ENCODE measurements at places on chromosomes 1 and 21. TPM values are rescaled to one million over a fixed set of nuclear protein-coding genes. Genes with fewer than 3 reads are reported as not detected.
A peak's percentile ranks its signal among the peaks of the same experiment; 100 is the strongest.

DNA sequence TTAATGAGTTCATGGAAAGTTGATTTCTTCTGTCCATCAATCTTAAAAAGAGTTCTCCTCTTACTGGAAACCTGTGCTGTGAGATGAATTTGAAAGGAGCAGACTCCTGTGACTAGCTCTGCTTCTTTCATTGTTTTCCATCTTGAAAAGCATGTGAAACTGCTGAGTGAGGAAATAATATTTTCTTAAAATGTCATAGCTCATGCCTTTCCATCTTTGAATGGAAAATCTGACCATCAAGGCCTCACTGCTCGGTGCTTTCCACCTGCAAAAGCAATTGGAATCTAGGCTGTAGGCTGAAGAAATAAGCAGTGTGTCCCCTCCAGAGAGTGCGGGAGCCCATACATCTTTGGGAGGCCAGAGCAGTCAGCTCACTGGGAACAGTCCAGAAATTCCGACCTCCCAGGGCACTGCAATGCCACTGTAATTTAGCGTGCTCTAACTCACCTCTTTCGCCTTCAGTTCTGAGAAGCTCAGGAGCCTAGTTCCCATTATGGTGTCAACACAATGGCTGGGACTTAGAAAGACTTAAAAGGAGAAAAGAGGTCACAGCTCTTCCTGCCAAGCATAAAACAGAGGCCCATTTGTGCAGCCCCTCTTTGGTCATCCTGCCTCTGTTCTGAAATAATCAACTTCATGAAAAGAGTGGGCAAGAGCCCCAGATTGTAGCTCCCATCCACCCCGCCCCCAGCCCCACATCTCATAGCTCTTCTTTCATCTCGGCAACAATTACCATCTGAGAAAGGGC lies 50.4 kb upstream of the F3 start:
- DNase-seq: no peak
- H3K27ac ChIP-seq: no peak overlapping the region
- no peaks in the 10 kb centered on the region for H3K36me3 ChIP-seq

DNA sequence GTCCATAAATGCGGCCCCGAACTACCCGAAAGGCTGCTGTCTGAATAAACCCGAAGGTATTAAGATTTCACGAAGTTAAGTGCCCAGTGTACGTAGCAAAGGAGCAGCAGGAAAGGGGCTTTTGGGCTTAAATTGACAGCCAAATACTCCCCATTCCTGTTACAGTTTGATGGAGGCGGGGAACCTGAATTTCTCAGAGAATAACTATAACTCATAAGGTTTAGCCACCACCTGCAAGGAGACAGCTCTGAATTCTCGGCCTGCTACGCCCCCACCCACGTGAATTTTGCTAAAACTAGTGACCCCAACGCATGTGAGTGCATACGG lies 5.2 kb downstream of the GFI1 start:
- peaks cover 22% of the 10 kb centered on the region for H3K4me1 ChIP-seq
- no peaks in the 10 kb centered on the region for H3K36me3 ChIP-seq
- H3K27me3 ChIP-seq: peaks cover 56% of the 10 kb centered on the region
- H3K4me3 ChIP-seq: no peak overlapping the region
- H3K27ac ChIP-seq: no peak overlapping the region

- no peak overlapping the region for H3K4me3 ChIP-seq
- no peaks in the 10 kb centered on the region for H3K27me3 ChIP-seq
- H3K4me1 ChIP-seq: peaks cover 3% of the 10 kb centered on the region
- no peaks in the 10 kb centered on the region for H3K36me3 ChIP-seq
- DNase-seq: no peak
These were observed 3.2 kb downstream of the GREM2 start for GRCh38 chr1:240608707-240609106.

DNA sequence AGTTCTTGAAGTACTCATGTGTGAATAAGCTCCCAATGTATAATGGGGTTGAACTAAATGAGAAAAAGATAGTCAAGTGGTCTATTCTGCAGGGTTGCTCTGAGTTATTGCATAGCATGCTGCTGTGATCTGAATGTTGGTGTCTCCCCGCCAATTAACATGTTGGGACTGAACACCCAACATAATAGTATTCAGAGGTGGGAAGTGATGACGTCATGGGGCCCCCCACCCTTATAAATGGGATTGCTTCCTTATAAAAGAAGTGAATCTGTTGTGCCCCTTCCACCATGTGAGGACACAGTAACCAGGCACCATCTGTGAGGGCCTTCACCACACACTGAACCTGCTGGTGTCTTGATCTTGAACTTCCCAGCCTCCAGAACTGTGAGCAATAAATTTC lies 50.2 kb downstream of the MAB21L3 start:
- H3K27me3 ChIP-seq: no peaks in the 10 kb centered on the region
- H3K4me3 ChIP-seq: no peak overlapping the region
- no peak for DNase-seq
- H3K36me3 ChIP-seq: no peaks in the 10 kb centered on the region
- no peak overlapping the region for H3K27ac ChIP-seq

GRCh38 chr1:2236695-2237677 lies 8.9 kb downstream of the SKI start:
- H3K4me3 ChIP-seq: no peak overlapping the region
- H3K4me1 ChIP-seq: peaks cover 13% of the 10 kb centered on the region
- DNase-seq: peak; percentile 80
- H3K27ac ChIP-seq: peak overlapping the region; percentile 28
- no peaks in the 10 kb centered on the region for H3K27me3 ChIP-seq

DNA sequence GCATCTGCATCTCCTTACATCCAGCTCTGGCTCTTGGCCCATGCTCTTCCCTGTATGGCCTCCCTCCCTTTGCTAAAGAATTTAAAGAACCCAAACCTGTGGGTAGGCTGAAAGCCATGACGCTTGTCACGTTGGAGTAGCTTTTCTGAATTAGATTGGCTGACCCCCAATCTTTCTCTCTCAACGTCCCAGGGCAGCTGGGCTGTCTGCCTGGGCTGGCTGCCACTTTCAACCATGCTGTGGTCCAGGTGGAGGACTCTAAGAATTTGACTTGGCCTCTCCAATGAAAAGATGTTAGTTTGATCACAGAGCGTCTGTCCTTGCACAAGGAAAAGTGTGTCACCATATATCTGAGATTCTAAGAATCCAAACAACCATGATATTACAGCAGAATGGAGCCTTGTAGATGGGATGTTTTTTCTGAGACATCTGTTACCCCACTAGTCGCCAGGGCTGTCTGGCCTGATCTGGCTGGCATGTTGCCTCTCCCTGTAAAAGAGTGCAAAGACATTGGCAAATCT lies 6.5 kb upstream of the IGSF3 start:
- DNase-seq: no peak
- H3K4me3 ChIP-seq: no peak overlapping the region
- H3K36me3 ChIP-seq: no peaks in the 10 kb centered on the region
- H3K4me1 ChIP-seq: no peaks in the 10 kb centered on the region
- no peak overlapping the region for H3K27ac ChIP-seq

DNA sequence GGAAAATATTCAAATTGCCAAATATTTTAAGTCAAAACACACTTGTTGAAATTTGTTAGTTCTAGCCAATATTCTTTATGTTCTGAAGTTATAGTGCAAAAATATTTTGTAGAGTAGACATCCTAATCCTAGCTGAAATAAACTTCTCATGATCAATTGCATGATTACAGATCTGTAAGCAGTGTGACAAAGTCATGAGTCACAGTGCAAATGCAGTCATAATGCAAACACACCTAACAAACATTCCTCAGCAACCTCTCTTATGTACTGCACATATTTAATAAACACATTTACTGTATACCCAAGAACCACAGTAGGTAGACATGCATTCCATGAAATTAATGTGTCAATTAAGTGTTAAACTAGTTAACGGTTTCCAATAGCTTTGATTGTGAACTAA lies 1857.4 kb downstream of the NCAM2 start:
- H3K27ac ChIP-seq: no peak overlapping the region
- H3K4me1 ChIP-seq: no peaks in the 10 kb centered on the region
- H3K4me3 ChIP-seq: no peak overlapping the region

The MYOM3 gene
- total RNA-seq: 40.8 TPM

The DNM3 gene
- 11.6 TPM for total RNA-seq

The AUNIP gene
- not detected for total RNA-seq
